Left lung (tissue), 14 donors: ENCODE measurements at places on chromosomes 12 and 14. TPM values are rescaled to one million over a fixed set of nuclear protein-coding genes. Genes with fewer than 3 reads are reported as not detected.

PTCSC3 gene
- total RNA-seq: 2.9 TPM

- no peaks in the 10 kb centered on the region for H3K4me1 ChIP-seq
- H3K36me3 ChIP-seq: no peaks in the 10 kb centered on the region
- DNase-seq: no peak
- H3K4me3 ChIP-seq: no peak overlapping the region
- no peak overlapping the region for H3K27ac ChIP-seq
- H3K27me3 ChIP-seq: no peaks in the 10 kb centered on the region
Measured at GRCh38 chr12:25433581-25434325, 119.3 kb downstream of the LMNTD1 start.

DNA sequence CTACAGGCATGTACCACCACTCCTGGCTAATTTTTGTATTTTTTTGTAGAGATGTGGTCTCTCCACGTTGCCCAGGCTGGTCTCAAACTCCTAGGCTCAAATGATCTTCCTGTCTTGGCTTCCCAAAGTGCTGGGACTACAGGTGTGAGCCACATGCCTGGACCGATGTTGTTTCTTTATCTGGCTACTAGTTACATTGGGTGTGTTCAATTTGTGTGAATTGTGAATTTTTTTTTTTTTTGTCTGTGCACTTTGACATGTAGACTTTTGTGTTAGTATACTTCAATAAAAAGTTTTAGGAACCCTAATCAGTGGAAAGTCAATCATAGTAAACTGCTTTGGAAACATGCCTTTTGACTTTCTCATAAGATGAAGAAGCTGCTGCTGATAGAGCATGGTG is 24.0 kb upstream of the SLC17A8 start:
- H3K4me1 ChIP-seq: no peaks in the 10 kb centered on the region
- H3K36me3 ChIP-seq: no peaks in the 10 kb centered on the region

GRCh38 chr12:28704477-28705169 is 444.5 kb upstream of the FAR2 start:
- H3K27ac ChIP-seq: no peak overlapping the region
- no peaks in the 10 kb centered on the region for H3K36me3 ChIP-seq
- H3K4me3 ChIP-seq: no peak overlapping the region
- no peaks in the 10 kb centered on the region for H3K4me1 ChIP-seq
- no peak for DNase-seq

DNA sequence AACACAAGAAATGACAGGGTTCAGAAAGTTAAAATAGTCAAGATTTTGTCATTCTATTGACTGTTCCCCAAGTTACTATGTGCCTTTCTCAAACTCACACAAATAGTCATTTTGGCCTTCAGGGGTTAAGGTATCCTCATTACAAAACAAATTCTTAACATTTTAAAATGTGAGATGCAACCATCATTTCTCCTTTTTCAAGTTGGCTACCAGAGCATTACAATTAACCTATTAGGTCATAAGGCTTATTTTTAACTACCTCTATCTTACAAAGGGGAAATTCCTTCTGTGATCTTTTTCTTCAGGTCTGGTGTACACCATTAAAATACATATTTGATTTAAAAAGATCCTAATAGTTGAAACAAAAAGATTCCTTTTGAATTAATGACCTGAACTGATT is 61.2 kb downstream of the SLC38A1 start:
- no peaks in the 10 kb centered on the region for H3K36me3 ChIP-seq
- H3K4me1 ChIP-seq: no peaks in the 10 kb centered on the region
- no peaks in the 10 kb centered on the region for H3K27me3 ChIP-seq
- no peak overlapping the region for H3K4me3 ChIP-seq
- H3K27ac ChIP-seq: no peak overlapping the region
- DNase-seq: no peak
